Activated naive CD8-positive, alpha-beta T cell treated with anti-CD3 and anti-CD28 coated beads for 36 hours (primary cell): ENCODE measurements at places on chromosomes 6 and 20. TPM values are rescaled to one million over a fixed set of nuclear protein-coding genes. Genes with fewer than 3 reads are reported as not detected.
A peak's percentile ranks its signal among the peaks of the same experiment; 100 is the strongest.

Gene COL12A1
- 0.16 TPM for total RNA-seq

Gene CABLES2
- 5.3 TPM for total RNA-seq

Gene OR2H2
- total RNA-seq = not detected

Gene SPATA25
- total RNA-seq = 1.0 TPM

Gene BPIFB4
- total RNA-seq = not detected

Gene ARMH2
- not detected for total RNA-seq

Gene GRM1
- not detected for total RNA-seq

DNA sequence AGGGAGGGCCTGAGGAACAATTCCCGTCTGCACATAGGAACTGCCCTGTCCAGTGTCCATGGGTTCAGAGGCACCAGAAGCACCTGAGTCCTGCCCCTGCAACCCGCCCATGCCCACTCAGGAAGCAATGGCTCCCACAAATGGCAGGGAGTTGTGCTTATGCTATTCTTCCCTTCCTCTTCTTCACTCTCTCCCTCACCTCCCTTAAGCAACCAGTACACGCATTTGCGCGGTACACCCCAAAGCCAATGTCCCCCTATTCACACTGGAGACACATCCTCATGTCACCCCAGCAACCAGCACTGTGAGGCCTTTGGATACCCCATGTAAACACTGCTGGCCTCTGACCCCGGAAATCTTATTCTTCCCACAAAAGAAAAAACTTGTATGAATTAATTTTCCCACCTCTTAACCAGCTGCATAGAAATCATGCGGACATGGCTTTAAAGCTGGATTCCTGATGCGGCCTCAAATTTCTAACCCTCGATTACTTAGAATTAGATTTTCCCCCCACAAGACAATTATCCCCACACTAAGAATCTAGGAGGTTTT lies 30.9 kb downstream of the FYN start:
- H3K36me3 ChIP-seq = peaks cover 46% of the 10 kb centered on the region
- DNase-seq = no peak
- no peak overlapping the region for H3K27ac ChIP-seq
- no peak overlapping the region for H3K4me3 ChIP-seq

GRCh38 chr20:50537546-50538201 lies 27.5 kb downstream of the PTPN1 start:
- no peak for DNase-seq
- no peaks in the 10 kb centered on the region for H3K27me3 ChIP-seq
- H3K27ac ChIP-seq = no peak overlapping the region
- H3K4me3 ChIP-seq = no peak overlapping the region
- peaks cover 22% of the 10 kb centered on the region for H3K36me3 ChIP-seq

GRCh38 chr20:36745234-36745926 lies 510 bp downstream of the NDRG3 start:
- peaks cover 21% of the 10 kb centered on the region for H3K4me1 ChIP-seq
- peaks cover 5% of the 10 kb centered on the region for H3K36me3 ChIP-seq
- peak overlapping the region; percentile 70 for H3K27ac ChIP-seq
- H3K4me3 ChIP-seq = peak overlapping the region; percentile 89
- DNase-seq = no peak

- H3K36me3 ChIP-seq = peaks cover 5% of the 10 kb centered on the region
- DNase-seq = no peak
- peaks cover 24% of the 10 kb centered on the region for H3K4me1 ChIP-seq
- H3K27me3 ChIP-seq = no peaks in the 10 kb centered on the region
- no peak overlapping the region for H3K4me3 ChIP-seq
Observed at GRCh38 chr6:34386316-34387137, 5.9 kb downstream of the NUDT3 start.

GRCh38 chr6:166966268-166966667 lies 9.9 kb upstream of the RNASET2 start:
- no peak overlapping the region for H3K27ac ChIP-seq
- peaks cover 14% of the 10 kb centered on the region for H3K36me3 ChIP-seq
- H3K4me3 ChIP-seq = no peak overlapping the region
- DNase-seq = no peak

DNA sequence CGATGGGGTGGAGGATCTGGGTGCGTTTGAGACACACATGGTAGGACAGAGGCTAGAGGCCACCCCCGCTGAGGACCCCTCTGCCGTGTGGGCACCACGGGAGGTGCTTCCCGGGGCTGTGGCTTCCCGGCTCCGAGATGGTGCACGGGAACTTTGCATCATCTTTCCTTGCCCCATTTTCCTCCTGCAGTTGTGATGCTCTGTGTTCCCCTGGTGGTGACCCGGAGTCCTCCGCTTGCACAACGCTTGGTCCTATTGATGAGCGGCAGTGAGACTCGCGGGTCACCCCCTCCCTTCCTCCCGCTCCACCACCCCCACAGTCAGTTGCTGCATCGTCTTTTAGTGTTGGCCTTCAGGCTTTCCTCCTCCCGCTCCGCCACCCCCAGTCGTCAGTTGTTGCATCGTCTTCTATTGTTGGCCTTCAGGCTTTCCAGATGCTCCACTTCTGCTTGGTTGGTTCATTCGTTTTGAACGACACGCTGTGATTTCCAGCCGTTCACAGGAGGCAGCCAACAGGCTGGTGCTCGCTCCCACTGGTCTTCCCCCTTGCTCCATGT lies 37.3 kb downstream of the PYGB start:
- no peak overlapping the region for H3K4me3 ChIP-seq
- no peaks in the 10 kb centered on the region for H3K27me3 ChIP-seq
- H3K36me3 ChIP-seq = no peaks in the 10 kb centered on the region
- no peak for DNase-seq
- H3K27ac ChIP-seq = no peak overlapping the region

- DNase-seq = no peak
- no peaks in the 10 kb centered on the region for H3K27me3 ChIP-seq
- no peak overlapping the region for H3K27ac ChIP-seq
- H3K36me3 ChIP-seq = peaks cover 31% of the 10 kb centered on the region
- no peak overlapping the region for H3K4me3 ChIP-seq
Observed at GRCh38 chr6:105313211-105313610, 89.7 kb downstream of the PREP start.
